ENCODE measurements at places on chromosomes 4 and X. TPM values are rescaled to one million over a fixed set of nuclear protein-coding genes. Genes with fewer than 3 reads are reported as not detected.
A peak's percentile ranks its signal among the peaks of the same experiment; 100 is the strongest.

NAA11 gene
- not detected for total RNA-seq

DNA sequence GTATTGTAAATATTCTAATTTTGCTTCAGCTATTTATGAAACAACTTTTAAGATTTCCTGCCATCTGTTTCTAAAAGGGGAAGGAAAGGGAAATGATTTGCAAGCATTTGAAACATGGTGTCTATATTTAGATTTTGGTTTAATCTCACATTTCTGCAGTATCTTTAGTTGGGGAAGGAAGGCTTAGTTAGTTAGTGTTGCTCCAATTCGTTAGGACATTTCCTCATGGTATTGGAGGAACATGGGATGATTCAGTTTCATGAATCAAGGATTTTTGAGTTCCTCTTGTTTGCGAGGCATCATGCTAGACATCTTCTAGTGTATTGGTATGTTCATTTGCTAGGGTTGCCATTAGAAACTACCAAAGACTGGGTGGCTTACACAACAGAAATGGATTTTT, 20.5 kb upstream of the TMEM192 start:
- no peak for DNase-seq

BEX3 gene
- total RNA-seq = 316 TPM

DGAT2L6 gene
- total RNA-seq = not detected

GRCh38 chrX:20529301-20529700, 262.6 kb upstream of the RPS6KA3 start:
- DNase-seq = no peak

DNA sequence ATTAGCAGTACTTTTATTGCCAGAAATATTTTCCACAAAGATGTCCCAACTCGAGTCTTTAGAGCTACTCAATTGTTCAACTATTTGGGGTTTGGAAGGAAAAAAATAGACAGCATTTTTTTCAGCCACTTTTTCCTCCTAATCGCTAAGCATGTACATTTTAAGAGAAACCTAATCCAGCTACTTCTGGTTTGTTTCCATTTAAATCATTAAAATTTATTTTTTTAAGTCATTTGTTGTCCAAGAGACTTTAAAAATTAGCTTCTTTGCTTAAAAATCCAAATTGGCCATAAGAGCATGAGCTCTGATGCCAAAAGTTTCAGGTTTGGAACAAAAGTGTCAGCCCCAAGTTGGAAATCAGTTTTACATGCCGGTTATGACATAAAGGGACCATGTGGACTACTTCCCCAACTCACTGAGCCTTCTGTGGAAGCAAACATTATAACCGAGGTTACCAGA, 186.3 kb upstream of the INTU start:
- no peak for DNase-seq

CXCL13 gene
- not detected for total RNA-seq

GRCh38 chrX:129980001-129980401, 2.4 kb upstream of the BCORL1 start:
- DNase-seq = peak; percentile 61

F8 gene
- 43.1 TPM for total RNA-seq

ASIC5 gene
- not detected for total RNA-seq

DNA sequence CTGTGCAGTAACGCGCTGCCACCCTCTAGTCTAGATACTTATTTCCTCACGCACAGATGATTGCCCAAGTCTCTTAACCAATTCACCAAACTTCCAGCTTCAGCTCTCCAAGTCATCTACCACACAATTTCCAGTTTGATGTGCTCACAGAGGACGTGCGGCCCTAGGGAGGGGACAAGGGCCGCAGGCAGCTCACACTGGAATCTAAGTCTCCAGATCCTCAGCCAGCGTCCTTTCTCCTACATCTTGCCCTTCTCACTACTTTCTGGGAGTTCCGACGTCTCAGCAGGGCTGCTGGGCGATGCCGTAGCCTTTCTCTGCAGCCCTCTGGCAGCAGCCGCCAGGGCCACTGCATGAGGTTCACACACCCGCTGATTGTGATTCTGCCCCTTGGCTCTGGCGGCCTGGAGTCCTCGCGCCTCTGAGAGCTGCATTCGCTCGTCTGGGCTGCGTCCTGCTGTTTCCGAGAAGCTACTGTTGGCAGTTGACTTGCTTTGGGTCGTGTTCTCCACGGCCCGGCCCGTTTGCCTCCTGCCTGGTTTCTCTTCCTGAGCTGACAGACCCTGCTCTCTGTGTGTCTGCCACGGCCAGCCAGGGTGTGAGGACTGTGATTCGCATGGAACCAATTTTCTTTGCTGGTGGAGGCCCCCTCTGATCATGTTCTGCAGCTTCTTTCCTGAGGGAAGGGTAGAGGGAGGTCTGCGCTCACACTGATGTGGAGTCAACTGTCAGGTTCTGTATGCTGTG, 14.1 kb upstream of the TMEM131L start:
- no peak for DNase-seq

- no peak for DNase-seq
Observed at GRCh38 chrX:12583543-12583942, 207.7 kb upstream of the PRPS2 start.

LNX1 gene
- total RNA-seq = 41.3 TPM

NLRP2B gene
- not detected for total RNA-seq

DNA sequence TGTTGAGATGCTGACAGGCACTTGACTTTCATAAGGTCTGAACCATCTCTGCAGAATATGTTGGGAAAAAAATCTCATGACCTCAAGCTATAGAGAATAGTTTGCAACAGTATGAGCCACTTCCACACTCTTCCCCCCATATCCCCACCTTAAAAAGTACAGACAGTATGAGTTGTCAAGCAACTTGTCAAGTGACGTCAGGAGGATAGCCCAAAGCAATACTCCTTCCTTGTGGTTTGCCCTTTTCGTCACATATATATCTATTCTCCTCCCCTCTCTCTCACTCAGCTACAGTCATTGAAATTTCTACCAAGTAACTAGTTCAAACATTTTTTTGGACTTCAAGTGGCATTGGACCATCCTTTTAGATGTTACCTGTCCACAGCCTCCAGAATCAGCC, 67.7 kb downstream of the MCF2 start:
- no peak for DNase-seq

DSPP gene
- 0.13 TPM for total RNA-seq

DNA sequence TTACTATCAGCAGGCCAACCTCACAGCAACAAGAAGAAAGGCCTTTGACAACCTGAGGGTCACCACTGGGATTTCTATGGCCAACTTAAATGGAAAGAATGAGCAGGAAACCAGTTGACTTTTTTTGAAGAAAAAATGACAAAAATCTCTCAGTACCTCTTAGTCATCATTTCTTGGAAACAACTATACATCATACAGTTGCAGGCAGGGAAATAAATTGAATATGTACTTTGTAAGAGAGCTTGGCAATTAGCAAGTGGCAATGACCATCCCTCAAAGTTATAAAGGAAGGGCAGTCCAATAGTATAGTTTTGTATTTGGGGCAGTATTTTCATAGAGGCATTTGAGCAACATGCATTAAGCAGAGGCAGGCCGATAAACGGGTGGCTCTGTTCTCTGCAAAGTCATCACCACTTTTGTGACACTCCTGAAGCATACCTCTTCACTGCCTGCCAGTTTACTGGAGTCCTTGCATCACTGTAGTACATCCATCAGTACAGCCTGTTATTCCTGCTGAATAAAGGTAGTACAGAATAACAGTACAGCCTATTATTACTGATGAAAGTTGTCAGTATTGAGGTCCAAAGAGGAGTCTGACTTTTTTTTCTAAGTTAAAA, 83.3 kb upstream of the AMELX start:
- no peak for DNase-seq

DNA sequence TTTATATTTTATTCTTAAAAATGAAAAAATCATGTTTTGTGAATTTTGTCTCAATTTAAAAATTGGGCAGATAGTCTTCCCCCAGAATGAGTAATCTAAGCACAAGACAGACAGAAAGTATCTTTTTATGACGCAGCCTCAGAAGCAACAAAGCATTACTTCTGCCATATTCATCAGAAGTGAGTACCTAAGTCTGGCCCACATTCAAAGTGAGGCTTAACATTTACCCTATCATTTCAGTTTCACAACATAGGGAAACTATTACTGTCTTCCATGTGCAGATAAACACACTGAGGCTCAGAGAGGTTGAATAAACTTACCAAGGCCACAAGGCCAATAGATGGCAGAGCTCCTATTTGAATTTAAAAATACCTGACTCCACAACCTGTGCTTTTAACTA, 4.4 kb upstream of the PRDX4 start:
- no peak for DNase-seq

DNA sequence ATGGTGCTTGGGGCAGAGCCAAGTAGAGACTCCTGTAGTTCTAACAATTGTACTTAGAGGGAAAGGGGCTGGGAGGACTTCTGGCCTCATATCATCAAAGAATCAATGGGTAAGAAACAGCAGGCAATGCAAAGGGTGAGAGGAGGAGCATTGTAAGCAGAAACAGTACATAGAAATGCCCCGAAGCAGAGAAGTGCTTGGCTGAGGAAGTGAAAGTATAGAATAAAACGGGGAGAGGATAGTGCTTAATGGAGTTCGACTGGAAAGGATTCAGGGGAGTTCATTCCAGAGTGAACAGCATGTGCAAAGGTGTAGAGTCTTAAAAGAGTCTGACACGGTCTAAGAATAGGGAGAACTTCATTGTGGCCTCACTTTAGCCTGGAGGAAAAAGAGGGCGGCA, 103.0 kb downstream of the SYNPO2 start:
- DNase-seq = no peak

GUCY1A1 gene
- total RNA-seq = 19.1 TPM

DNA sequence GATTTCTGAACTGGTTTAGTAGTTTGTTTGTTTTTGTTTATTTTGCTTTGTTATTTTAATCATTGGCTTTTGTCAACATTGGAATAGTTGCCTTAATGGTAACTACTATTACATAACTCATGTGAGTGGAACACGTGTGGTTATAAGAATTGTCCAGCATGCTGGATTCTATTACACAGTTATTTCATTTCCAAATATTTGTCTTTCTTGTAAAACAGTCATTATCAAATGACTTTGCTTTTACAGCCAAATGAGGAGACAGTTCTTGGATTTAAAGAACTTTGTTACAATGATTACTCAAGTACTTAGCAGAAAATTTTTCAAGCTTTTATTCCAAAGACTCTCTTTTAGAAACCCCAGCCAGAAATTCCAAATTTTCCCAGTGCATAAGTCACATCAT, 516.1 kb upstream of the MAGEB2 start:
- no peak for DNase-seq

DNA sequence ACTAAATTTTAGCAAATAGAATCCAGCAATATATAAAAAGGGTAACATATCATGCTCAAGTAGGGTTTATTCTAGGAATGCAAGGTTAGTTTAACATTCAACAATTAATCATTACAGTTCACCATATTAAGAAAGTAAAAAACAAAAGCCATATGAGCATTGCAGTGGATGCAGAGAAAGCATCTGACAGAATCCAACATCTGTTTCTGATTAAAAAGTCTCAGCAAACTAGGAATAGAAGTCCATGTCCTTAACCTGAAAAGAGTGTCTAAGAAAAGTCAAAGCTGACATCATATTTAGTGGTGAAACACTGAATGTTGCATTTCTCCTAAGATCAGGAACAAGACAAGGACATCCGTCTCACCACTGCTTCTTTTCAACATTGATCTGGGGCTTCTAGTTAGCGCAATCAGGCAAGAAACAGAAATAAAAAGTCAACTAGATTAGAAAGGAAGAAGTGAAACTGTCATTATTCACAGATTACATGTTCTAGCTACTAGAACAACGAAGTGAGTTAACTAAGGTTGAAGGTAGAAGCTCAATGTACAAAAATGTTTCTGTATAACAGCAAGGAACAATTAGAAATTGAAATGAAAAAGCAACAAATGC, 49.3 kb downstream of the MRPL1 start:
- no peak for DNase-seq

GRCh38 chr4:114180481-114180880, 201.0 kb upstream of the ARSJ start:
- peak; percentile 32 for DNase-seq

ANTXR2 gene
- 25.3 TPM for total RNA-seq

GRCh38 chr4:43112139-43112538, 219.6 kb downstream of the GRXCR1 start:
- DNase-seq = no peak

SPANXC gene
- total RNA-seq = not detected

DNA sequence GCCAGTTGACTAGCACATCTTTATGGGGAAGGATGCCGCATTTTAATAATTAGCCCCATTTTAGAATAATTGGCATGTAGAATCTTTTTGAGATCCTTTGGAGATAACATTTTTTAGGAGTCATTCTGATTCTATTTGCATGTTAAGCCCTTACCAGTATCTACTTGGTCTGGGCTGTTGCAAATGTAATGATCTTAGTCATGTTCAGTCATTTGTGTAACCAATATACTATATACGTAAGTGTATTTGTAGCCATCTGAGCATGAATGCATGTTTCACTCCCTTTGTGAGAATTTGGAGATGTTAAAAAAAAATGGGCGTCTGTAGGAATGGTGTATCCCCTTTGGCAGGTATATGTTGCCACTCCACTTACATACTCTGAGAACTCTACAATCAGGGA, 119.1 kb downstream of the TEX13A start:
- no peak for DNase-seq

DNA sequence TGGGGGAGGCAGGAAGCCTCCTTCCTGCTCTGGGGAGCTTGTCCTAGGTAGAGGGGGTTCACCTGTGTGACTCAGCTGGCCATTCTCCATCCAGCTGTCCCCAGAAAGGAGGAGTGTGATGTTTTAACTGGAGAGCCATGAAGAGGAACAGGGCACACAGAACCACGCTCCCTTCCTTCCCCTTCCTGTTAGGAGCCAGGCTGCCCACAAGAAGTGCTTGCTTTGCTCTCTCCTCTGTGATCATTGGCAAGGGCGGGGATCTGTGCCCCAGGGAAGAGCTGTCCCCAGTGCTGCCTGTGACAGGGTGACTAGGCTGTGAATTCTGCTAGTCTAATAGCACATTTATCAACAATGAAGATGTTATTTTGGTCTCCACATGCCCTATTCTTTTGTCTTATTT, 169.6 kb upstream of the GATB start:
- DNase-seq = no peak

GRCh38 chrX:69149466-69150280, 15.6 kb downstream of the PJA1 start:
- DNase-seq = no peak

- DNase-seq = no peak
Observed at GRCh38 chr4:52716364-52717151, 34.7 kb downstream of the ERVMER34-1 start.

AADAT gene
- total RNA-seq = 12.1 TPM

TCP11X1 gene
- total RNA-seq = not detected

ARAF gene
- 53.7 TPM for total RNA-seq

CPZ gene
- 5.1 TPM for total RNA-seq

CD38 gene
- 13.3 TPM for total RNA-seq

GRCh38 chr4:26308568-26308967, 12.2 kb upstream of the RBPJ start:
- no peak for DNase-seq

Data from thyroid gland (tissue), 4 donors.